ENCODE measurements at places on chromosomes 7 and 10.

GRCh38 chr10:74189999-74190421 lies 39.0 kb downstream of the ADK start:
- peak; percentile 72 for DNase-seq

DNA sequence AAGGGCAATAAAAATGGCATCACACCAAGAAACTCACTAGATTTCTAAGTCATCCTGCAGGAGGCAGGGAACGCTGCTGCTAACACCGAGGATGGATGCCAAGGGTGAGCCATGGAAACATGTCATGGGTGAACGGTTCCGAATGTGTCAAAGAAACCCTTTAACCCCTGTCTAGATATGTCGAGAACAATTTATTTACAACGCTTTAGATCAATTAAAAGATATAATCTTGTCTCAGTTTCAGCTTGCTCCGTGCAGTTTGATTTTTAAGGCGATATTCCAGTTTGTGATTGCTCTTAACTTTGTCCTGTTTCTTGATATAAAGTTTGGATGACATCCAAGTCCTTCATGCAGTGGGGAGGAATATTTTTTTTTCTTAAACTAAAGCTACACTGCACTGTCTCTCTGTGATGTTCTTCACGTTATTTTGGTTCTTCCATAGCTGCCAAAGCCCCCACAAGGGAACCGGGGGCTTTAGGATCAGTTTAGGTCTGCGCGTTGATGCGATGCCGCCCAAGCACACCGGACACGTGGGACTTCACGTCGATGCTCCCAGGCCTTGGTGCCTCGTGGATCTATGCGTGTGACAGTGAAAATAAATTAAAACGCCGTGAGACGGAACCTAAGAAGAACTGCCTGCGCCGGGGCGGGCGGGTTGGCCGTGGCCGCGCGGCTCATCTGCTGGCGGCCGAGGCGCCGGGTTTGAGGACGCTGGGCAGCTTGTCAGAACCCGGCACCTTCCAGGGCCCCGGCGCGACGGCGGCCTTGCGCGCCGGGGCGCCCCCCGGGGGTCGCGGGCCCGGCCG lies 220.3 kb downstream of the PHTF2 start:
- peak; percentile 38 for DNase-seq

- peak; percentile 63 for DNase-seq
Observed at GRCh38 chr10:6108631-6109443, 20.0 kb downstream of the RBM17 start.

DNA sequence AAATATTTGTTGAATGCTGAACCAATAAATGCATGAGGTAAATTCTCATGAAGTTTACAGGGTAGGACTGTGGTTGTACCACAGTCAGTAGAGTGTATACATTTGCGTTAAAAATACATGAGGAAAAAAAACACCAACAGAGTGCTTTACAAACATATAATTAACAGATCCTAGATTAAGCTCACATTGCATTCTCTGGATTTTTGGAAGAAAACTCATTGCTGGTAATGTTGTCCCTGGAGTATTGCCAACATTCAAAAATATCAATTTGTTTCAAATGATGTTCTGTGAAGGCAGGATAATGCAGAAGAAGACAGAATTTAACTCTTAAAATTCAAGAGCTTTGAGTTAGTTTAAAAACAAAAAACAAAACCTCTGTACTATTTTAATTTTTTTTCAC lies 95.5 kb downstream of the MBL2 start:
- DNase-seq, result no peak

Data from HT-29 (cell line).